Lower lobe of right lung (tissue), 2 donors: ENCODE measurements at places on chromosomes 11 and 22. TPM values are rescaled to one million over a fixed set of nuclear protein-coding genes. Genes with fewer than 3 reads are reported as not detected.
A peak's percentile ranks its signal among the peaks of the same experiment; 100 is the strongest.

- no peak for DNase-seq
These were observed 46.7 kb upstream of the MTNR1B start for GRCh38 chr11:92922731-92923130.

DNA sequence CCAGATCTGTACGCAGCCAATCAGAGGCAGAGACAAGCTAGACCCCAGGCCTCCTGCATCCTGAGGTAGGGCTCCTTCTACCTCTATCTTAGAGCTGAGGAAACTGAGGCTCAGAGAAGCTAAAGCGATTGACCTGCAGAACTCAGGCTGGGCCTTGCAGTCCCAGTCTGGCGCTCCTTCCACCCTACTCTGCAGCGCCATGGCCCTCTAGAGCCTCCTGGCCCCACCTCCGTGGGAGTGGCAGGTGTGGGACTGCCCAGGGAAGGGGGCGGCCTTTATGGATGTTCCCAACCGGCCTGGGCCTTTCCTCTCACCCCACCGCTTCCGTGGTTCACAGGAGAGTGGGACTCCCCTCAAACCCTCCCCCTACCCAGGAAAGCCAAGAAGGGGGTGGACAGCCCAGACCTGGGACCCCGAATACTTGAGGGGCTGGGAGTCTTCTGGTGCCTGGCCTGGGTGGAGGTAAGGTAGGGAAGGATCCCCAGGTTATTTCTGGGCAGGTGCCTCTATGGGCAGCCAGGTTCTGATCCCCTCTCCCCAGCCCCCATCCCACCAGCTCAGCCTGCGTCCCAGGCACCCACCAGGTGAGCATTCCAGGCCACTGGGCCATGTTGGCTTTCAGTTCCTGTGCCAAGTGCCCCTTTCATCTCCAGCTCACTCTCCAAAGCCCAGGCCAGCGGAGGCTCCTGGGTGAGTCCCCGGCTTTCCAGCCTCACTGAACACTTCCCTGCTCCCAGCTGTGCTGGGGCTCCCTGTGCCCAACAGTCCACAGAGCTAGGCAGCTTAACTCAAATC, 3.0 kb downstream of the WNT11 start:
- DNase-seq, result peak; percentile 39

DNA sequence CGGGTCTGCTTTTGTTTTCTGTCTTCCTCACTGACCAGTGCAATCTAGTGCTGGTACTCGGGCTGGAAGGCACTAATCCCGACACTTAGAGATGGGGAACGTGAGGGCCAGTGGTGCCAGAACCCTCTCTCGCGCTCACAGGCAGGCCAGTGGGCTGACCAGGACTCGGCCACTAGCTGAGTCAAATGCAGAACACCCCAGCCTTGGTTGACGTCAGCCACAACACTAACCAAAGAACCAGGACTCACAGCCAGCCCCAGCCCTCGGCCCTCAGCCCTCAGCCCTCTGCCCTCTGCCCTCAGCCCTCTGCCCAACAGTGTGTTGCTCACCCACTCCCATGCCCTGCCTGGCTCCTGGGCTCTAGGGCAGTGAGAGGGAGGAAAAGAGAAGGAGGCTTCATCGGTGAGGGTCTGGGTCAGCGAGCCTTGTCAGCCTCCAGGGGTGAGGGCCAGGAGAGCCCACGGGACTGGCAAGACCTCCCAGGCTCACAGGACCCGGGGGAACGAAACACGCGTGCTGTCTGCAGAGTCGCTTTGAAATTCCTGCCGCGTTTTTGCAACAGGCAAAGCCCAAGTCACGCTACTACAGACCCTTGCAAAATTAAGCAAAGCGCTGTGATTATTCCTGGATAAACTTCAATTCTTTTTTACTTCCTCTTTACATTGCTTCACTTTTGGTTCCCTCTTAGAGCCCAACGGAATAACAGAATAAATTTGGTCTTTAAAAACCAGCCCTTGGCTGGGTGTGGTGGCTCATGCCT, 27.5 kb downstream of the KIAA0930 start:
- peak; percentile 59 for DNase-seq

GRCh38 chr11:134665188-134665535, 253.1 kb upstream of the B3GAT1 start:
- DNase-seq, result no peak

DNA sequence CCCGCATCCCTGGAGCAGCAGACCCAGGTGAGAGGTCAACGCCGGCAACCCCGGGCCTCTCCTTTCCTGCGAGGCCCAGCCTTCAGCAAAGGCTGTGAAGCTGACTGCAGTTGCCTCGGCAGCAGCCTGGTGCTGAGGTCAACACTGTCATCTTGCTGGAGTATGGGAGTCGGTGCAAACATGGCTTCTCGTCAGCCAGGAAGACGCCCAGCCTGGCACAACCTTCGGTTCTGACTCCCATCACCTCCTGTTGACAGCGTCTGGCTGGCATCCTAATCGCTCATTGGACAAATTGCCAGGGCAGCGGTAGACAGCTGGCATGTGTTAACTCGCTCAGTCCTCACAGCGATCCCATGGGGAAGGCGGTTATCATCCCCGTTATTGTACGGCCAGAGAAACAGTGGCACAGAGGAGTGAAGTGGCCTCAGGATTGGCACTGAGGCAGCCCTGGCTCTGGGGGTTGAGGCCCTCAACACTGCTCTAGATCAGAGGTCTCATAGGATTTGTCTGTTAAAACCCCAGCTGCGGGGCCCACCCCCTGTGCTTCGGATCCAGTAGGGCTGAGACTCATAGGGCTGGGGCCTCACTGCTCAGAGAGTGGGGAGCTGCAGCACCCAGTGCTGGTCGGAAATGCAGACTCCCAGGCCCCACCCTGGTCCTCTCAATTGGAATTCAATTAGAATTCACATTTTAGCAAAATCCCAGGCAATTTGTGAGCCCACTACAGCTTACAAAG, 39.3 kb upstream of the TP53I11 start:
- no peak for DNase-seq

DNA sequence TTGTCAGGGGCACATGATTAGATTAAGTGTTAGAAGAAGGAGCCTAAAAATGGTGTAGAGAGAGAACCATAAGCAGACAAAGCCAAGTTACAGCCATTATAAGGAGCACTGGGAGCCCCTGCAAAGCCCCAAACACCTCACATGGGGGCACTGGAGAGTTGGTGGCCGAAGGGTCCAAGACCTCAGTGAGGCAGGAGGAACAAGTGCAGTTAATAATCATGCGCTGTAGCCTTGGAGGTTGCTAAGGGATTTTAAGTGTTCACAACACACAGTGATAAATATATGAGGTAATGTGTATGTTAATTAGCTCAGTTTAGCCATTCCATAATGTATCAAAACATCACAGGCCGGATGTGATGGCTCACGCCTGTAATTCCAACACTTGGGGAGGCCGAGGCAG, 54.4 kb upstream of the JAM3 start:
- DNase-seq, result no peak

DNA sequence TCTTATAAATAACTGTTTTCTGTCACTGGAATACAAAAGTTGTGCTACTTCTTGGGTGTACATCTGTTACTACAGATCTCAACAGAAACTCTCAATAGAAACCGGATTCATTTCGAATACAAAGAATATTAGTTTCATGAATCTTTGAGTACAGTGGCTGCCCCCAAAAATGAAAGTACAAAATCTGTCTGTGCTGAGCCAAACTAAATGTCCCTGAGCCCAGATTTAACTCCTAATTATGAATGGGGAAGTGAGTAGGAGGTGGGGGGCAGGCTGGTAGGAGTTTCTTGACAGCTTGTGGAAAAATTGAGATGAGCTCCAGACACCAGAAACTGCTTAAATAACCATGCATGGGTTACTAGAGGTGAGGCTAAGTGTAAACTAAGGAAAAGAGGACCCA, 41.6 kb downstream of the PITPNB start:
- DNase-seq, result no peak

GRCh38 chr11:83540728-83541127, 254.6 kb upstream of the CCDC90B start:
- DNase-seq, result no peak

DNA sequence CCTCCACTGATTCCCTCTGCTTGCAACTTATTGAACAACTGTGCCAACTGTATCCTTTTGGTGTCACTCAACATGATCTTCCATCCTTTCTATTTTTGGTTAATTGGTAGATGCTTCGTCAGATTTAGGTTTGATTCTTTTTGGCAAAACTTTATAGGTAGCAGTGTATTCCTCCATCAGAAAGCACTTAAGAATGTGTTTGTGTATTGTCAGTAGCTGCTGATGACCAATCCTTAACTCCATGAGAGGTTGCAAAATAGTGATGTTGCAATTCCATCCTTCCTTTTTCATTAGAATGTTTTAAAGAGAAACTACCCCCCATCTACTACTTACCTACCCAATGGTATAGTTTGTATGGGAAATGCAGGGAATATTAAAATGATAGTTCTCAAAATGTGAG, 22.1 kb downstream of the FAM76B start:
- no peak for DNase-seq

- no peak for DNase-seq
These were observed 37.2 kb downstream of the ELFN2 start for GRCh38 chr22:37390075-37390474.

GRCh38 chr11:116329354-116330090, 443.3 kb downstream of the BUD13 start:
- no peak for DNase-seq

- DNase-seq, result no peak
These were observed 32.7 kb downstream of the P4HA3 start for GRCh38 chr11:74278721-74279161.

CHRM4 gene
- not detected for total RNA-seq

ZNF408 gene
- 8.6 TPM for total RNA-seq

HOATZ gene
- total RNA-seq, result 15.0 TPM

F2 gene
- not detected for total RNA-seq

INPPL1 gene
- 147 TPM for total RNA-seq

CTSF gene
- total RNA-seq, result 31.2 TPM
